ENCODE measurements at places on chromosomes 2 and 18.

DNA sequence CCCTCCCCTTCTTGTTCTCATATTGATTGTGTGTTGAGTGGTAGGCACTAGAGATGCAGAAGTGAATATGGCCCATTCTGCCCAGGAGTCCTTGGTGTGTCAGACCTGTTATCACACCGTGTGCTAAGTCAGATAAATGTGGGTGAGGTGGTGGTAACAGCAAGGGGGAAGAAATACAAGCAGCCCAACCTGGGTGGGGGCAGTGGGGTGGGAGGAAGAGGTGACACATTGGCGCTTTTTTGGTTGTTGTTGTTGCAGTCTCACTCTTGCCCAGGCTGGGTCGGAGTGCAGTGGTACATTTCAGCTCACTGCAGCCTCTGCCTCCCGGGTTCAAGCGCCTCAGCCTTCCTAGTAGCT is 12.8 kb downstream of the B3GNT2 start:
- no peak for DNase-seq

- no peak for DNase-seq
Observed at GRCh38 chr18:58697146-58697545, 25.9 kb downstream of the MALT1 start.

- no peak for DNase-seq
Observed at GRCh38 chr2:45850558-45850957, 199.1 kb downstream of the PRKCE start.

- no peak for DNase-seq
Observed at GRCh38 chr2:19021721-19022120, 336.7 kb downstream of the OSR1 start.

- DNase-seq = no peak
Observed at GRCh38 chr2:113174376-113174750, 592 bp downstream of the PSD4 start.

DNA sequence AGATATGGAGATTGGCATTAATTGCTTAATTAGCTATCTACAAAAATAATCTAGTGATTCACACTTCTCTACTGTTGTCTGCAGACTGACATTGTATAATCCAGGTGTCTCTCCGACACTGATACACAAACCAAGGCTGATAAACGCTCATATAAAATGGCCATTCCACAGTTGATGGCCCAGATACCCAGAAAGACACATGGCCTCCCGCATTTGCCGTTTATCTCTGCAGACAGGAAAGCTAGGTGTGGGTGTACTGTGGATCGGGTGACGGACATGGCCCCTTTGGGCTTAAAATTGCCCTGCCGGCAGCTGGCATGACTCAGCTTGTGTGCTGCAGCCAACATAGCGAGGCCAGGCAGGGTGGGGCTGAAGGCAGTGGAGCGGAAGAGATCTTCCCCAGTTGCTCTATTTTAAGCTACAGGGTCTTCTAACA is 18.5 kb downstream of the PMAIP1 start:
- DNase-seq = no peak

- no peak for DNase-seq
Observed at GRCh38 chr2:50791271-50791670, 240.7 kb downstream of the NRXN1 start.

DNA sequence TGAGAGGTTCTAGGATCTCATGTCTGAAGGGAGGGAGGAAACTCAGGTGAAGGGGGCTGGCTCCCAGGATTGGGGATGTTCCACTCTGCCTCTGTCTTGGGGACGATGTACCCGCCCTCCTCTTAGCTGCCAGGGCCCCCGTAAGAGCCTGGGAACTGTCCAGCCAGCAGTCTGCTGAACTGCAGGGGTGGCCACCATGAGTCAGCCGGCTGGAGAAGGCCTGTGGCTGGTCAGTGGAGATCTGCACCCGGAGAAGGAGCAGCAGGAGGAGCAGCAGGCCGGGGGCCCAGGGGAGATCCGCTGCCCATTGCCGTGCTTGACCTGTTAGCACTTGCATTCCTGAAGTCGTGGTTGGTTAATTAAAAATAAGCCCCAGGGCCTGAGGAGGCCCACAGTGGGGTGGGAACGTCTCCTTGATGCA is 180.3 kb downstream of the TFCP2L1 start:
- DNase-seq = no peak

- no peak for DNase-seq
Observed at GRCh38 chr18:21851327-21851961, 110.9 kb downstream of the MIB1 start.

DNA sequence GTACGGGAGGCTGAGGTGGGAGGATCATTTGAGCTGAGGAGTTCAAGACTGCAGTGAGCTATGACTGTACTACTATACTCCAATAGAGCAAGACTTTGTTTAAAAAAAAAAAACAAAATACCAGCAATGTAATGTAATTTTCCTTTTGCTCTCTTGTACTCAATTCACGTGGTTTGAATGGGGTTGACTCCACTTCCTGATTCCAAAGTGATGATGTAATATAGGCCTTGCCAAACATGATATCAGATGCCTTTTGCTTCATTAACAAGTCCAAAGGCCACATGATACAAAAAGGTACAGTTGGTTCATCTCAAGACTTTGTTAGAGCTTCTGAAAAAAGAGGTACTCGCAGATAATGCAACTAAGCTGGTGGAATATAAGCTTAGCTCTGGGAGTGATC is 321.8 kb downstream of the ZEB2 start:
- DNase-seq = no peak

DNA sequence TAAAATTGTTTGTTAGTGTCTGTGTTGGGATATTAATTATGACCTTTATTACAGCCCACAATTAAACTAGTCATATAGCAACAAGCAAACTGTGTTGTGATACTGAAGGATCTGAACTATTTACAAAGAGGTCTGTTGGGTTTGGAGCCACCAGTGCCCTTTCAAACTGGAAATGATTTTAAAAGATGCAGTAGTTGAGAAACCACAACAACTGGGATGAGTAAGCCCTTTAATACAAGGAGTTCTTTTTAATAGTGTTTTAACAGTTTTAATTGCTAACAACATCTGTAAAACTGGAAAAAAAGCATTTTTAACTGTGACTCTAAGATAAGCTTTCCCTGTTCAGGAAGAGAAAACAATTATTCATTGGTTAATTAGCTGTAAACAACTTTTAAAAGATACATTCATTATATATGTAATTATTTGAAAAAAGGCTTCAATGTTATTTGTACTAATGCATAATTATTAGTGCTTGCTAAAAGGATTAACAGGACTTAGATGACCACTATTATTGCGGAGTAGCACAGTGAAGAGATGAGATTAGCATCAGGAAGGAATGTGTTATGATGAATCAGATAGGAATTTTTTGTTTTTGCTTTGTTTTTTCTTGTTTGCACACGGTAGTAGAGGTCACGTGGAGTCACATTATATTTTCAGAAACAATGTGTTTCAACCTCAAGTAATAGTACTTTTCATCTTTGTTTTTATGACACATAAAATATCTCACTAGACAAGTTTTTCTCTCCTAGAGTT is 392.7 kb upstream of the FANCL start:
- no peak for DNase-seq

GRCh38 chr2:197229509-197230443 is 80.8 kb downstream of the ANKRD44 start:
- DNase-seq = no peak

- no peak for DNase-seq
Observed at GRCh38 chr2:218983934-218984238, 1.1 kb downstream of the FEV start.

DNA sequence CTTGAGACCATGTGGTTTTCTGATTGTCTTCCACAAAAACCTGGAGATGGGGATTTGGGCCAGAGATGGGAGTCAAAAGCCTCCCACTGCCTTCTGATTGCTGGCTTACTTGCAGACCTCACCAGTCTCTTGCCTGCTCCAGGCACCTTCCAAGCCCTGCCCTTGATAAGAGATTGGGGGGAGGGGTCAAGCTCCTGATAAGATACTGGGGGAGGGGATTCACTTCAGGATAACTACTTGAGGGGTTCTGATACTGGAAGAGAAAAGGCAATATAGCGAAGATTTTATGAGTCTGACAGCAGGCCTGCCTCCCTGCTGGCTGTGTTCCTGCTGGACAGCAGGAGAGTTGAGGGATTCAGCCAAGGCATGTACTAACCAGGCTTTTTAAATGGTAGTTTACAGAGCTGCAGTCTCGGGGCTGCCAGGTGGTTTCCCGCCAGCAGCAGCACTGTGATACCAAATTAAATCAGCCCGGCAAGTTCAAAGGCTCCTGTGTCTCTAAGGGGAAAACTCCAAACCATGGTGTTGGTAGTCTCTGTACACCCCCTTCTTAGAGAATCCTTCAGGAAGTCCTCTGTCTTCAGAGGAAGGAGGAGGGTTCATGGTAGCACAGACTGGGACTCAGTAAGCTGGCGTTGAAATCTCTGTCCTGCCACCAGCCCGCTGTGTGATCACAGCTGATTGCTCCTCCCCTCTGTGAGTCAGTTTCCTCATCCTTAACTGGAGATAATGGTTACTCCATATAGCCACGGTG is 58.3 kb downstream of the FBXO36 start:
- DNase-seq = no peak

- no peak for DNase-seq
Observed at GRCh38 chr2:201151127-201151981, 31.6 kb upstream of the CASP10 start.

- no peak for DNase-seq
Observed at GRCh38 chr2:195168369-195168768, 488.7 kb upstream of the SLC39A10 start.

DNA sequence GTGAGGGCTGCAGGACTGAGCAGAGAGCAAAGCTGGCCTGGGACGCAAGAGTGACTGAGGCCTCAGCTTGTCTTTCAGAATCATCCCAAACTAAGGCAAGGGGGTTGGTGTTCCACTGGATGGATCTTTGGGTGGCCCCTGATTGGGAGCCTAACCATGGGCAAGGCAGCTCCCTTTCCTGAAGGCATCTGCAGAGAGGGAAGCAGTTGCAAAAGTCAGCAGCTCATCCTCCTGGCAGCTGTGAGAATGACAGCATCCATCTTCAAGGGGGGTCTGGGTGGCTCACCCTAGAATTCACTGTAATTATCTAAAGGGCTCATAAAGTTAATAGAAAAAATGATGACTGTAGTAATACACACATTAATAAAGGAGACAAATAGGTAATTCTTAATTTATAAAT is 46.5 kb upstream of the RAB31 start:
- no peak for DNase-seq

- peak; percentile 70 for DNase-seq
Observed at GRCh38 chr2:181466661-181467576, 9.7 kb downstream of the ITGA4 start.

Data from stimulated activated CD8-positive, alpha-beta memory T cell treated with anti-CD3 and anti-CD28 coated beads, Interleukin-15, amount 100 ng/mL, for 1 hour (primary cell).